ENCODE measurements at places on chromosomes 7 and 10.

- no peak for DNase-seq
These were observed 774 bp downstream of the SEM1 start for GRCh38 chr7:96708872-96709271.

DNA sequence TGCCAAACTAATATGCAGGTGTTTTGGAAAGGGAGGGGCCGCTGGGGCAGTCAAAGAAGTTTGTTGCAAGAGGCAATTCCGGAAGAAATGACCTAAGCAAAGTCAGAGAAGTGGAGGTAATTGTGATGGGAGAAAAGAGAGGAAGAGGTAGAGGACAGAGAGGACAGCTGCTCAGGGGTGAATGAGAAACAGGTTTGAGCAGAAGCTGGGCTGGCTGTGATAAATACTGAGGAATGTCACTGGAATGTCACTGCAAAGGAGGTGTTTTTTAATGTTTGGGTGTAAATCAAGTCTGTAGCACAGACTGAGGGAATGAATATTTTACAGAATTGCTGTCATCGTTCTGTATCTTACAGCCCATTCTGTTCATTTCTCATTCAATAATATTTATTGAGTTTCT, 207.2 kb downstream of the DPP6 start:
- peak; percentile 12 for DNase-seq

GRCh38 chr7:13055732-13056368, 368.4 kb downstream of the ARL4A start:
- DNase-seq: no peak

- peak; percentile 76 for DNase-seq
These were observed 16.6 kb downstream of the BAG3 start for GRCh38 chr10:119667562-119668328.

DNA sequence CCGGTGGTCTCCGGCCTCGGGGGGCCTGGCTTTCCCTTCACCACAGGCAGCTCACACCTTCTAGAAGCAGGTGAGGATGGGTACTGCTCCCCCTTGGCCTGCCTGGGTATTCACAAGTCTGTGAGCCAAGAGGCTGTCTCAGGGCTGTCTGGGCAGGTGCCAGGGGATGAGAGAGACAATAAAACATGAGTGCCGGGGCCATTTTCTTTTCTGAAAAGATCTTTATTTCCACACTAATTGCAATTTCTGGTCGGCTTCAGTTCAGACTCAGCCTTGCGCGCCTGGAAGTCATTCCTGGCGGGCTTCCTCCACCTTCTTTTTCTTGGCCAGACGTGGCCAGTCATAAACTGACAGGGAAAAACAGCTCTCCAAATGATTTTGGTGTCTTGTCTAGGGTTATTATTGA, 171.2 kb downstream of the ARHGAP12 start:
- no peak for DNase-seq

DNA sequence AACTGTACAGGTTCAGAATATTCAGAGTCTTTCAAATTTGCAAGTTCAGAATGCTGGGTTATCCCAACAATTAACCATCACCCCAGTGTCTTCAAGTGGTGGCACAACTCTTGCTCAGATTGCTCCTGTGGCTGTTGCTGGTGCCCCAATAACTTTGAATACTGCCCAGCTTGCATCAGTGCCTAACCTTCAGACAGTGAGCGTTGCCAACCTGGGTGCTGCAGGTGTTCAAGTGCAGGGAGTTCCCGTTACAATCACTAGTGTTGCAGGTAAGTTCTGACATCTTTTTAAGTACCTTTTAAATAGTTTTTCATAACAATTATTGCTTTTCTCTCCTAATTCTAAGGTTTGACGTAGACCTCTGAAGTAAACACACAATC, 2.7 kb downstream of the SP4 start:
- no peak for DNase-seq

- no peak for DNase-seq
These were observed 12.8 kb upstream of the CARD11 start for GRCh38 chr7:3056234-3057065.

- peak; percentile 91 for DNase-seq
These were observed 57.9 kb downstream of the GATA3 start for GRCh38 chr10:8112230-8112905.

- DNase-seq: no peak
These were observed 119.4 kb upstream of the NRBF2 start for GRCh38 chr10:63013755-63014154.

- no peak for DNase-seq
These were observed 124.2 kb downstream of the FAM53B start for GRCh38 chr10:124619802-124620490.

- DNase-seq: no peak
These were observed 6.3 kb downstream of the CAMK2G start for GRCh38 chr10:73867871-73868631.

DNA sequence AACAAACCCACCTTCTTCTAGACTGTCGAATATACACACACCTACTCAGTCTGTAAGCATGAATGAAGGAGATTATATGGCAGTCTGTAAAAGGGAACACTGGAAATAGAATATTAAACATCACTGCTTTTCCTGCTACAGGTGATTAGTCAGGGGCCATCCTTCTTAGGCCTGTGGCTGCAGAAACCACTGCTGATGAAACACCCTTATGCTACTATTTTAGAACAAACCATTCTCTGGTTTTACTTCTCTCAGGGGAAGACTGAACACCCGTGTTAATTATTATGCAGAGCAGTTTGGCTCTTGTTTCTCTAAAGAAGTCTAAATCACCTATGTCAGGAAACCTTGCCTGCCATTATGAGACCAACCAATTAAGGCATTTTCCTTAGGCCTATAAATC, 351.1 kb upstream of the KLF6 start:
- no peak for DNase-seq

GRCh38 chr7:20199015-20199737, 18.0 kb downstream of the MACC1 start:
- DNase-seq: peak; percentile 97

DNA sequence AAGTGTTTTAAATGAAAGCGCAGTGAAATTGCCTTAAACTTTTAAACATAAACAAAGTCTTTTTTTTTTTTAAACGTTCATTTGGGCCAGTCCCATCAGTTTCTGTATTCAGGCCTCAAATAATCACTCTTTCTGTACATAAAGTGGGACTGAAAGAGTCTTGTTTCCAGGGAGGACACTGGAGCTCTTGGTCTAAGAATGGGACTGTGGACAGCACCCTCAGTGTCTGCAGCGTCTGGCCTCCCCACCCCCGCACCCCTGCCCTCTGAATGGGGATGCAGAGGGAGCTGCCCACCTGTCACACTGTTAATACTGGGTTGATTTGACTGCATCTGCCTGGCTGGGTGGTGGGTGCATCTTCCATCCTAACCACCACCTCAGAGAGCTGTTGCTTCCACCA, 5.2 kb downstream of the ZNF365 start:
- no peak for DNase-seq

- DNase-seq: no peak
These were observed 28.1 kb downstream of the COL13A1 start for GRCh38 chr10:69829775-69830174.

- peak; percentile 59 for DNase-seq
These were observed 31.1 kb downstream of the ADAP1 start for GRCh38 chr7:923108-924041.

DNA sequence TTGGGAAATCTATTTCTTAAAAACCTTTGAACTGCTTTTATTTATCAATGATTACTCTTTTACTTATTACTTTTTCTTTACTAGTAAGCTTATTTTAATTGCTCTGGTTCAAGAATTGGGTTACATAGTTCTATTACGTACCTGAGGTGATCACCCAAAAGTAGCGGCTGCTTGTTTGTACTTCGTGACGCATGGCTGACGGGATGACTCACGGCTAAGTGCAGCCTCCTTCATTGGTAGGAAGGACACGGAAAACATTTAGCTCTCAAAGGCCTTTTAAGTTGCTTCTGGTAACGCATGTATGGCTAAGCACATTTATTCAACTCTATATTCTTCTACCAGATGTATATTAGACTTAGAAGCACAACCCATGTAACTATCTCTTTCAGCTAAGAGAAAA, 285.8 kb upstream of the SP4 start:
- DNase-seq: no peak

- peak; percentile 0 for DNase-seq
These were observed 410.5 kb downstream of the PAXIP1 start for GRCh38 chr7:154592388-154592787.

- no peak for DNase-seq
These were observed 428.0 kb upstream of the TPK1 start for GRCh38 chr7:145263886-145264285.

DNA sequence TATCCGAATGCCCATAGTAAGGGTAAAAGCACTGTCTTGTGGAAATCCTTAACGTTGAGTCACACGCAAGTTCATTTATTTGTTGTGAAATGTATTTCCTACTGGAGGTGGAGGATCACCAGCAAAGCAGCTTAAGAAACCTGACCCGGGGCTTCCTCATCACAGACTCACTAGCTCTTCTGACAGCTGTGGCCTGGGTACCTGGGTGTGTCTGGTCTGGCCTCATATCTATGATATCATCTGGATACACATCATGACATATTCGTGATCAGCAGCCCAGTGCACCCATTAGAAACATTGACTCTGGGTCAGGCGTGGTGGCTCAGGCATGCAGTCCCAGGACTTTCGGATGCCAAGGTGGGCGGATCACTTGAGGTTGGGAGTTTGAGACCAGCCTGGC, 8.8 kb downstream of the DRGX start:
- DNase-seq: no peak

- no peak for DNase-seq
These were observed 622 bp downstream of the WNT16 start for GRCh38 chr7:121329191-121330052.

GRCh38 chr7:6530626-6531491, 20.4 kb downstream of the GRID2IP start:
- DNase-seq: no peak

GRCh38 chr10:79381804-79382221, 34.5 kb downstream of the PPIF start:
- DNase-seq: peak; percentile 98

DNA sequence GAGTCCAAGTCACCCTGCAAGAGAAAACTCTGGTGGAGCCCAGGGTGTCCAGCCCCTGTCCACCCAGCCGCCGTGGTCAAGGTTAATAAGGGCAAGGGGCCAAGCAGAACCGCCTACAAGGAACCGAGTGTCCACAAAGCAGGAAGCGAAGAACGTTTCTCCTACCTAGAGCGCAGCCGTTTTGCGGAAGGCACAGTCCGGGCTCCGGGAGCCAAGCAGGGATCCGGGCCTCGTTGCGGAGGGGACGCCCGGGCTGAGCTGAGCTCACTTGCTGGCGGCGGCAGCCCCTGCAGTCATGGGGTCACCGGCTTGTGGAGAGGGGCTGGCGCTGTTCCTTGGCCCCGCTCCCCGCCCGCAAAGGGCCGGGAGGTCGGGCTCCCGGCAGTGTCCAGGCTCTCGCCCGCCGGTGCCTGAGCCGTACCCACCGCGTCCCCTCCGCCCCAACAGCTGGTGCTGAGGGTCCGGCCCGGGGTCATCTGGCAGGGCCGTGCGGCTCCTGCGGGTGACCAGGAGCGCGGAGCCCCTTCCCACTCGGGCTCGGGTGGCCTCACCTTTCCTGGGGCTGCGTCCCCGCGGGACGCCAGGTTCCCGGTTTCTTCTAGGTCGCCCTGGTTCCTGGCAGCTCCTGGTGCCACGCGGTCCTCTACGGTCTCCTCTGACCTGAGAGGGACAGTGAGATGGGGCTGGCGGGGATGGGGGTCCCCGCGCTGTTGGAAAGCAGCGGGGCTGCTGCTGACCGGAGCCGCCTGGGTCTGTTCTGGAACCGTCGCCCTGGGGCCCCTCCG, 14.0 kb upstream of the ZNF273 start:
- DNase-seq: peak; percentile 6

DNA sequence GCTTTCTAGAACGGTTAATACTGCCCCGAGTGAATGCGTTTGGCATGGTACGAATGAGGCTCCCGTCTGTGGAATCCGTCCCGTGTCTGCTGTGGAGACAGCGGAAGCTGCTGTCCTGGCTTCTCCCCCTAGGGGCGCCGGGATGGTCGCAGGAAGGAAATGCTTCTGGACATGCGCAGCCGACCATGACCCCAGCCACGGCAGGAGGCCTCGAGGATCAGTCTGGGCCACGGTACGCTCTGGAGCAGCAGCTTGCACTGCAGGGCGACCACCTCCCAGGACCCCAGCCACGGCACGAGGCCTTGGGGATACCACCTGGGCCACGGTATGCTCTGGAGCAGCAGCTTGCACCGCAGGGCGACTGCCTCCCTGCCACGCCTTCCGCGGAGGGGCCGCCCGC, 107.9 kb downstream of the CYTH3 start:
- DNase-seq: no peak

- DNase-seq: no peak
These were observed 149.8 kb upstream of the WNT16 start for GRCh38 chr7:121178869-121179497.

DNA sequence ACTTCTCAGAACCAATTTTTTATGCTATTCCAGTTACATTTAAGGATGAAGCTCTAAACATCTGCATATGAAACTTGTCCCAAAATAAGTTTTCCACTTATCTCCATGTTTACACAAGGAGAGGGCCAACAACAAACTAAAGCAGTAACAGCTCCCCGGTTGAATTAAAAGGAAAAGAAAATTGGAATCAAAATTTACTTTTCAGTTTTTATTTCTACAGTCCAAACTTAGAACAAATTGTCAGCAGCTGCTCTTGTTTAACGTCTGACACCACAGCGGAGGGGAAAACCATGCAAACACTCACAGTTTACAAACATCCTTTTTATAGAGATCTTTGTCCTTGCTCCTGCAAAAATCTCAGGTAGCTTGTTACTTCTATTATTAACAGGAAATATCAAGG, 101.3 kb downstream of the COL28A1 start:
- no peak for DNase-seq

DNA sequence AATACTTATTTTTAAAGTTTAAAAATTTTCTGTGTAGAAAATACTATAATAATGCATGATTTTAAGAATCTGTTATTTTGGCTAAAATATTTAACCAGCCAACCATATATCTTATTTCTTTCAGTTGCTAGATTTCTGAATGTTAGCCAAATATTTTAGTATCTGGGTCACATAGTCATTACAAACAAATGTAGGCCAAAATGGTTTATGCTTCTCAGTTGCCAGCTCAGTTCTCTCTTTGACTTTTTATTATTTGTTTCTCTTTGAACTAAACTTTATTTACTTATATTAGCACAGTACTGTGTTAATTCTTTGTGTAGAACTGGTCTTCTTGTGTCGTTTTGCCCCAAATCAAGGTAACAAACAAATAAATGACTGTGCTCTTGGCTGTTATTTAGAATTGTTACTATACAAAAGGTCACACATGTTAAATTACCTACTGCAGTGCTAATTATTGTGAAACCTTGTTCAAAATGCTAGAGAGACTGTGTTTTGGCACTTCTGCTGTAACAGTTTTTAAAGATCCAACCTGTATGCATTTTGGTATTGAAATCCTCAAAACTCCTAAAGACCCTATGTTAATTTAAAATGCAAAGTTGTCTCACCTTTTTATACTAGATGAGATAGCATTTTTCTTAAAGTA, 39.8 kb downstream of the ZEB1 start:
- no peak for DNase-seq
